Epithelial cell of prostate (primary cell): ENCODE measurements at places on chromosomes 11 and 22.

- no peak for DNase-seq
Observed at GRCh38 chr22:49894322-49895054, 23.8 kb downstream of the ALG12 start.

GRCh38 chr22:45497351-45498145, 5.1 kb upstream of the FBLN1 start:
- DNase-seq: no peak

- no peak for DNase-seq
Observed at GRCh38 chr11:45082744-45083543, 63.5 kb upstream of the PRDM11 start.

DNA sequence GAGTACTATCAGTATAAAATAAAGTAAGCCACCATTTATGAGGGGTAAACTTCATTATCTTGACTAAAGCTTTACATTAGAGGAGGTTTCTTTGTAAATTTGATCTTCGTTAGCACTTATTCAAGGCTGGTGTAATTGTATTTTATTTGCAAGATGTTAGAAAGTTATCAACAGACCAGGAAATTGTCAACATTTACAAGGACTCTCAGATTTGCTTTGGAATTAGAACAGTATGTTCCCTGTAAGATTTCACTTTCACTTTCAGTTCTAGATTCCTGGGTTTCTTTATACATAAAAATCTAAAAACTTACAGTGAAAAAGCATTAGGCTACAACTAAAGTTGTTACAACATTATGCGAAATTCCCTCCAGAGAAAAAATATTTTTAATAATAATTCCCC, 4.6 kb upstream of the BIRC3 start:
- no peak for DNase-seq

DNA sequence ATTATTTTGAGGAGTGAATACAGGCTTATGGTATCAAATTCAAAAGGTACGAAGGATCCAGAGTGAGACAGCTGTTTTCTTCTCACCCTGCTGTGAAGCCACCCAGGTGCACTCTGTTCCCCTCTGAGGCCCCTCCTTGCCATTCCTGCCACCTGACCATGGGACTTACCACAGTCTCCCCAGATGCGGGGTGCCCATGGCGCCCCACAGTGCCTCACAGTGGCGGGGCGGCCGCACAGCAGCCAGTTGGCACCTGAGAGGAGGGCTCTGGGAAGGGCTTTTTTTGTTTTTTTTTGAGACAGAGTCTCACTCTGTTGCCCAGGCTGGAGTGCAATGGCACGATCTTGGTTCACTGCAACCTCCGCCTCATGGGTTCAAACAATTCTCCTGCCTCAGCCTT, 151.7 kb downstream of the CEP164 start:
- no peak for DNase-seq

- no peak for DNase-seq
Observed at GRCh38 chr11:31487848-31488247, 21.6 kb downstream of the IMMP1L start.

DNA sequence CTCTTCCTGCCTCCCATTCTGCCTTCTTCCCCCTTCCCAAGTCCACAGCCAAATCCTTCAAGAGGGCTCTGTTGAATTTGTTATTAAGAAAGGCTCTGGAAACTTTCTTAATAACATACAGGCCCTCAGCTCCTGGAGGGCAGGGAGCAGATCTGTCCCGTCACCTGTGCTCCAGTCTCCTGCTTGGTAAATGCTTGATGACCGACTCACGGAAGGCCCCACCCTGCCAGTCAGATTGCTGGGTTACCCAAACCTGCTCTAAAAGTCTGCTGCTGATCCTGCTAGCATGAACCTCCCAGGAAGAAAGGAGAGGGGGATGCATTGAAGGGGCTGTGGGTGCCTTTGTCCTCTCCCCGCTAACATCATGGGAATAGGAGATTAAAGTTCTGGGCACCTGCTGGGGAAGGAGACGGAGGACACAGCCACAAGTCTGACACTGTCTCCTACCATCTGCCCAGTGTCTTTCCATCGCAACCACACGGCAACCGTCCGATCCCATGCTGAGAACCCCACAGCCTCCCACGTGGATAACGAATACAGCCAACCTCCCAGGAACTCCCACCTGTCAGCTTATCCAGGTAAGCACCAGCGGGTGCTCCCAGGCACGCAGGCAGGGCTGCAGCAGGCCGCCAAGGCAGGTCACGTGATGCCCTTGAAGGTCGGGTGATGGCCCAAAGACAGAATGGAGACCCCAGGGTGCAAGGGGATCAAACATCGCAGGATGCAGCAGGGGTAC, 22.5 kb downstream of the CD5 start:
- DNase-seq: no peak

DNA sequence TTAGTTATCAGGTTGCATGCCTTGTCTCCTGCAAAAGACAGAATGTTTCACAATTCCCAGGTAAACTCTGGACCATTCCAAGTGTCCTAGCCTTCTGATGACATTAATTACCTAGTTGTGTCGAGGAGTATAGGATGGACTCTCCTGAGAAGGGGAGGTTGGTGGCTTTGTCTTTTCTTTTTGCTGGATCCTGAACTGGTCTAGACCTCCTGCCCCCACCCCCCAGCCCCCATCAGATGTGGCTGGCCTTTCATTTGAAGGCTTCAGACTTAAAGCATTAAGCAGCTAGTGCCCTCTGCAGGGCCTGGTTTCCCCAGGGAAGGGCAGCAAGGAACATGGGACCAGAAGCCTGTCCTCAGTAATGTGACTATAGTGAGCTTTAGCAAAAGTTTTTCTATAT, 9.7 kb downstream of the MCAM start:
- no peak for DNase-seq

DNA sequence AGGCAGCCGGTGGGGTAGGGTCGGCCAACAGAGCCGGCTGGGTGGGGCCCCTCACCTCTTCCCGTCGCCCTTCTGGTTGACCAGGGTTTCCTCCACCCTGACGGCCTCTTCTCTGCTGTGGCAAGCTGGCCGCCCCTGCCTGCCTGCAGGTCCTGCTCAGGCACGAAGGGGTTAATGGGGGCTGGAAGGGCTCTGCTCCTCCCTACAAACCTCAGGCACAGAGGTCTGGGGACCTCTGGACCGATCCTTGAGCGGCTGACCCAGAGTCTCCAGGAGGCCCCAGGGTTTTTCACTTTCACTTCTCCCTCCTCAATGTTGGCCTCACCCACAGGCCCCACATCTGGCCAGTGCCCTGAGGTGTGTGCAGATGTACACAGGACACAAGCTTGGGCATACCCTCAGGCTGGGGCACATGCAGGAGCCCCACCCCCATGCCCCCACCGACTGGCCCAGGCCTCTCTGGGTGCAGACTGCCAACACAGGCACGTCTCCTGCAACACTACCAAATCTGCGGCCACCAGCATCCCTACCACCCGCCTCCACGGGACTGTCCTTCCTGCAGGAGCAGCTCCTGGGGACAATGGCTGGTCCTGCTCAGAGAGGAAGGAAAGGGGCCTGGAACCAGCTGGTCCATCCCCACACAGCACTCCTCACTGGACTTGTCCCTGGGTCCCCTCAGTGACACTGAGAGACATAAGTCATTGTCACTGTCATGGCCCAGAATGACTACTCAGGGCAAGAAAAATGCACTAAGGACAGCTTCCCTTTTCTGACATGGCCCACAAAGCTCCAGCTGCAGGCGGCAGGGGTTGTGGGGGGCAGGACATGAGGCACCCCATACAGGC, 3.2 kb upstream of the TBX1 start:
- DNase-seq: no peak

- DNase-seq: no peak
Observed at GRCh38 chr22:30906946-30907345, 61.6 kb downstream of the MORC2 start.

DNA sequence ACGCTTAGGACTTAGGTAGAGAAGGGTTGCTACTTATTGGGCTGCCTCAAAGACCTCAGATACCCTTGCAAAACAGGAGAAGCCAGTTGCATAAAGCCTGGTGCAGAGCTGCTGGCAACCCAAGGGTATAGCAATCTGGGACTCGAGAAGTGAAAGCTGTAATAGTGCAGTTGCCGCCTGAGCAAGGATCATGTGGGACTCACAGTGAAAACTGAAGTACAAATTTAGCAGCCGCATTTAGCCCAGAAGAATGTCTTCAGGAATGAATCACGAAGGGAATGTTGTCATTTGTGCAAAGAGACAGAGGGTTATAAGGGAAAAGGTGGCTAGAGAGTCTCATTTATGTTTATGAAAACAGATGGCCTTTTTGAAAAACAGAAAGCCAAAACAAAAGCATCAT, 267.2 kb downstream of the TENM4 start:
- DNase-seq: no peak

- no peak for DNase-seq
Observed at GRCh38 chr11:125390946-125391345, 105.1 kb downstream of the FEZ1 start.

GRCh38 chr22:27667121-27667843, 134.3 kb downstream of the MN1 start:
- no peak for DNase-seq

GRCh38 chr11:102546427-102546826, 15.9 kb upstream of the MMP7 start:
- no peak for DNase-seq

GRCh38 chr11:66686100-66686785, 8.6 kb upstream of the RBM4B start:
- DNase-seq: peak; percentile 78

DNA sequence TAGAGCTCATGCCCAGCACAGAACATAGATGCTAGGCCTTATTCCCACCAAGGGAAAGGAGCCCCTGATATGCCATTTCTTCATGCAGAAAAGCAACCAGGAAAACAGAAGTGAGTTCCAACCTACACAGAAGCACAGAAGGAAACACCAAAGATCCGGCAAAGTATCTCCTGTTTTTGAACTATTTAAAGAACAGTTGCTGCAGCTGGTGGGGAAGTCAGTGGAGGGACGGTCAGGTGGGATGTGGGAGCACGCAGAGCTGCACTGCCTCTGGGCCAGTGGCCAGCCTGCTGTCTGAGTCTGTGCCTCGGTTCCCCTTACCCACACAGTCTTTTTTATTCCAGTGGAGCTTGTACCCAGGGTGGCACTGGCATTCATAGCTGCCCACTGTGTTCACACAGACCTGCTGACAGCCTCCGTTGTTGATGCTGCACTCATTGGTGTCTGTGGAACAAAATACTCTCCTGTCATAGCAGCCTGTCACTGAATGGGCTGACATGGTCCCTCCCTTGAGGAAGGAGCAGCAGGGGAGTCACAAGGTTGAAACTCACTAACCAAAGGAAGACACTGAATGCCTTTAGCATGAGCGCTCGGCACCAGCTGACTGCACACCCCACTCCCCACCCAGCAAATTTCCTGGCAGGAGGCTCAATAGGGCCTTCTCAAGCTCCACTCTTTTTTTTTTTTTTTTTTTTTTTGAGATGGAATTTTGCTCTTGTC, 37.9 kb downstream of the SCUBE2 start:
- DNase-seq: no peak

DNA sequence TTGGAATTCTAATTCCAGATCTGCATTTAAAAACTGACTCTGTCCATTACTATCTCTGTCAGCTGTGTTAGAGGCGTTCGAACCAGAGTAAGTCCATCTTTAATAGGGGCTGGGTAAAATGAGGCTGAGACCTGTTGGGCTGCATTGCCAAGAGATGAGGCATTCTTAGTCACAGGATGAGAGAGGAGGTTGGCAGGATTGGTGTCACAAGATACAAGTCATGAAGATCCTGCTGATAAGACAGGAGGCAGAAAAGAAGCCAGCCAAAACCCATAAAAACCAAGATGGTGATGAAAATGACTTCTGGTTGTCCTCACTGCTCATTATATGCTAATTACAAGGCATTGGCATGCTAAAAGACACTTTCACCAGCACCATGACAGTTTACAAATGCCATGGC, 356.3 kb upstream of the ISX start:
- DNase-seq: peak; percentile 8

- no peak for DNase-seq
Observed at GRCh38 chr11:117882311-117882905, 6.0 kb upstream of the FXYD6 start.

DNA sequence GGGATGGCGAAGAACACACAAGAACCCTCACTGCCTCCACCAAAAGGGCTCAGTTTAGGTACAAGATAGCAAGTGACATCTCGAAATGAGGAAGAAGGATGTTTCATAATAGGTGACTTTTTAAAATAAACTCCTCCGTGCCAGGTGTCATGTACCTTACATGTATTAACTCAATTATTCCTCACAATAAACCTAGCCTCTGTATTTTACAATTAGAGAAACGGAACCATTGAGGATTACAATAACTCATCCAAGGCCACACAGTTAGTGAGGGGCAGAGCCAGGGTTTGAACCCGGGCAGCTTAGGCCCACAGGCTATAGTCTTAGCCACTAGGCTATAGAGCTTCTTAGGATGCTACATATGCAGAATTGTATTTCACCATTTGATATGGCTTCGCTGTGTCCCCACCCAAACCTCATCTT, 965 bp upstream of the PAMR1 start:
- DNase-seq: no peak

DNA sequence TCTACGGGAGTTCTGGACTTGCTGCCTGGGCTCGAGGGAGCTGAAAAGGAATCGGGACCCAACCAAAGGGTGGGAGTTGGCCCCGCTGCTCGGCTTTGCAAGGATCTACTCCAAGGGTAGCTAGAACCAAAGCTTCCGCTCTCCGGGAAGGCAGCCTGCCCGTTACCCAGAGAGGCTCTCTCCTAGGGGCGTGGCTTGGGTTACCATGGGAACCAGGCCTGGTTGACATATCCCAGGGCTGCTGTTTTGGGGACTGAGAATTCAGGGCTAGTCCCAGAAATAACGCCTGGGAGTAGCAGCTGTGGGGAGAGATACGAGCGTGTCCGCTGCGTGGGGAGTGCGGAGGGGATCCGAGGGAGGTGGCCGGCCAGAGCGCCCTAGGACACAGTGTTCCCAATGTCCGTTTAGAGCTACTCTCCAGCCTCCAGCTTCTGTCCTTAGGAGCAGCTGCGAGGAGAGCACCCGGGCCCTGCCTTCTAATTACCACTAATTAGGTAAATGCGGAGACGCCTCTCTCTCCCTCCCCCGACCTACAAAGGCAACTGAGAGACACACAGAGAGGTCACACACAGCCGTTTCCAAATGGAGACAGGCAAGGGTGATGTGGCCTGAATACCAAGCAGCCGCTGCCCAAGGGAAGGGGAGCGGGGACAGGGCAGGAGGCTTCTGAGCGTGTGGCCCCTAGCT, 141.6 kb upstream of the CADM1 start:
- DNase-seq: no peak

GRCh38 chr11:43376594-43376993, 17.9 kb downstream of the TTC17 start:
- DNase-seq: peak; percentile 86

GRCh38 chr11:19077965-19078364, 17.4 kb upstream of the MRGPRX2 start:
- no peak for DNase-seq

GRCh38 chr11:83174008-83174407, 17.1 kb downstream of the PCF11 start:
- DNase-seq: no peak

- no peak for DNase-seq
Observed at GRCh38 chr11:47326198-47326597, 26.3 kb downstream of the MYBPC3 start.
